ENCODE measurements at places on chromosomes 2 and 18. TPM values are rescaled to one million over a fixed set of nuclear protein-coding genes. Genes with fewer than 3 reads are reported as not detected.

Gene RAX
- not detected for total RNA-seq

DNA sequence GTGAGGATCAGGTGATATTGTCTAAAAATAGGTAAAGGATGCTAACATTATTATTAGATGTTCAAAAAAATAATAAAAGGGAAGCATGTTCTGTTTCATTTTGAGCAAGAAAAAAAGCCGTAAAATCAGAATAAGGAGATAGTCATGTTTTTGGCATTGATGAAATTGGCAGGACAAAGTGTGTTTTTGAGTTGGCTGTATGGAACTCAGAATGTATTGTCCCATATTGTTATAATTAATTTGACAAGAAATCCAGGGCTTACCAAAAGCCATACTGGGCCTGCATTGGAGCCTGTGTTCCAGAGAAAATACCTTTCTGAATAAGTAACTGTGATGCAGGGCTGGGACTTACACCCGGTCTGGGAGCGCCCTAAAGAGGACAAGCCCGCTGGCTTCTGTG is 232.0 kb downstream of the AGAP1 start:
- DNase-seq = no peak

Gene MRO
- total RNA-seq = not detected

- no peak for DNase-seq
Measured at GRCh38 chr2:235672720-235673119, 178.9 kb downstream of the AGAP1 start.

Measured in activated naive CD8-positive, alpha-beta T cell treated with anti-CD3 and anti-CD28 coated beads, Interleukin-2, amount 10 ng/mL, durations not matched to agents 7 days and 5 days (primary cell).